ENCODE measurements at places on chromosomes 16 and 17.

- peak; percentile 78 for DNase-seq
Measured at GRCh38 chr17:27247071-27247957, 46.6 kb upstream of the WSB1 start.

- DNase-seq = no peak
Measured at GRCh38 chr16:66521252-66521713, 28.6 kb downstream of the TK2 start.

GRCh38 chr16:31456988-31457360 is 2.3 kb upstream of the ARMC5 start:
- DNase-seq = no peak

DNA sequence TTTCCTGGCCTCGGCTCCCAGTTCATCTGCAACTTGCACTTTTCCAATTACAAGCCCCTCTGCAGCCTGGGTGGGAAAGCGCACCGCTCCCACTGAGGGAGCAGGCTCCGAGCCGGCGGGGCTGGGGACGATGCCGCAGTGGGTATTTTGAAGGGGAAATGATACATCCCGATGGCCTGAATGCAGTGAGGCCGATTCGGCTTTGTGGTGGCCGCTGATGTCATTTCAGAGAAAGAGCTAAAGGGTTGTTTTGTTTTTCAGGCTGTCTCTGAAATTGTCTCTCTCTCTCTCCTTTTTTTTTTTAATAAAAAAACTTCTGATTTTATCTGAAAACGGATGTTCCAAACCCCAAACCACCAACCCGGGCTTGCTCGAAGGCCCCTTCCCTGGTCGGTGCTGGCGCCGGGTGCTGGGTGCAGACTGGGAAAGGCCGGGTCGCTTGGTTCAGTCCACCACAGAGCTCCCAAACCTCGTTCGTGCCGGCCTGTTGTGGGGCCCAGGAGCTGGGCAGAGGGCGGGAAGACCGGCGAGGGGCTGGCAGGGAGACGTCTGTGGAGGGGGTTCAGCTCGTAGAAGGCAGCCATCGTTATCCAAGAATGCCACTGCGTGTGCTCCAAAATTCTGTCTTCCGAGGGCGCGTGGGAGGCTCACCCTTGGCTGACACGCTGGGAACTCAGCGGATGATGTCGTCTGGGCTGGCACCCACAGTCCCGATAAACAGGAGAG is 102.8 kb downstream of the FOXL1 start:
- peak; percentile 92 for DNase-seq

- DNase-seq = no peak
Measured at GRCh38 chr17:866568-867103, 84.5 kb downstream of the MRM3 start.

- no peak for DNase-seq
Measured at GRCh38 chr16:86432691-86433090, 77.6 kb upstream of the FOXF1 start.
